Thoracic aorta (tissue), 2 donors: ENCODE measurements at places on chromosomes 16 and 17. TPM values are rescaled to one million over a fixed set of nuclear protein-coding genes. Genes with fewer than 3 reads are reported as not detected.

The CEMP1 gene
- total RNA-seq: 0.63 TPM

The TXNDC17 gene
- total RNA-seq: 90.6 TPM

GRCh38 chr16:79972053-79972704 is 371.6 kb upstream of the MAF start:
- no peaks in the 10 kb centered on the region for H3K27me3 ChIP-seq
- no peak overlapping the region for H3K27ac ChIP-seq
- no peak for DNase-seq
- no peak overlapping the region for H3K4me3 ChIP-seq
- H3K36me3 ChIP-seq: no peaks in the 10 kb centered on the region

DNA sequence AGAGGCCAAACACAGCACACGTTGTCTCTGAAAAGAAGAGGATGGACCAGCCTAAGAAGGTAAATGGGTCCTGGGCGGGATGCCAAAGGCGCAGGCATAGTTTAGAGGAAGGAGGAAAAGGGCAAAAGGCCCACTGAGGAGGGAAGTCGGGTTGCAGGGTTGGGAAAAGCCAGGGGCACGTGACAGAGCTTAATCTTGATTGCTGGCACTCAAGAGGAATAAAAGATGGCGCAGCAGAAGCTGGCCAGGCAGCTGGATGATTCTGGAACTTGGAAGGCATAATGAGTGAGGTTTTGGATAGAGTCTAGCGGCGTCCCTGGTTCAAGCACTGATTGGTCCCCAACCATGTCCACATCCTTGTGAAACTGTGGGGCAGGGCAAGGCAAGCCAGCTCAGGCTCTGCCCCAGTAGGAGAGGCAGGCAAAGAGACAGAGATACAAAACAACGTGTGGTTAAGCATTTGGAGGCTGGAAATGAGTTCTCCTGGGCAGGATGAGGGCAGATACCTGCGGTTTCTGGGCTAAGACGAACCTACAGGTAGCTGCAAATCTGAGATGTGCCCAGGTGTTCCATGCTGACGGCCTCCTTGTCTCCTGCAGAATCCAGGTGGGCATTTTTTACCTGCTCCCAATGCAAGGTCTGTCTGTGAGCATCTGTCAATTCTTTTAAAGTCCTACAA is 52.7 kb upstream of the CIBAR2 start:
- H3K4me1 ChIP-seq: peaks cover 85% of the 10 kb centered on the region
- H3K4me3 ChIP-seq: no peak overlapping the region
- H3K36me3 ChIP-seq: no peaks in the 10 kb centered on the region
- no peaks in the 10 kb centered on the region for H3K27me3 ChIP-seq
- peak overlapping the region; percentile 53 for H3K27ac ChIP-seq

DNA sequence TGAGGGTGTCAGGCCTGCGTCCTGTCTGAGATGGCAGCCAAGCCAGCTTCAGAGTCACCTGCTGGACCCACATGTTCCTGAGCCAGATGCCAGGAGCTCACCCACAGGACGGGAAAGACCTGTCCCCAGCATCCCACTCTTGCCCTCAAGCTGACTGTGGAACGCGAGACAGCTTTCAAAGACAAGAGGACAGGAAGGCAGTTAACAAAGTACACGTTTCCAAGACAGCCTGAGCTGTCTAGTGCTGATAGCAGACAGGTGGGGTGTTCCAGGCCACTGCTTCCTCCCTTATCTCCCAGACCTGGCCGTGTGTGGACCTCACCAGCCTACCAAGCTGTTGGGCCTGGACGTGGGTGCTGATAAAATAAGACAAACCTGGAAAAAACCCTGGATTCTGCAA is 13.2 kb downstream of the CMTM3 start:
- peaks cover 11% of the 10 kb centered on the region for H3K4me1 ChIP-seq
- no peak overlapping the region for H3K4me3 ChIP-seq
- H3K27ac ChIP-seq: no peak overlapping the region
- no peaks in the 10 kb centered on the region for H3K36me3 ChIP-seq
- H3K27me3 ChIP-seq: no peaks in the 10 kb centered on the region

DNA sequence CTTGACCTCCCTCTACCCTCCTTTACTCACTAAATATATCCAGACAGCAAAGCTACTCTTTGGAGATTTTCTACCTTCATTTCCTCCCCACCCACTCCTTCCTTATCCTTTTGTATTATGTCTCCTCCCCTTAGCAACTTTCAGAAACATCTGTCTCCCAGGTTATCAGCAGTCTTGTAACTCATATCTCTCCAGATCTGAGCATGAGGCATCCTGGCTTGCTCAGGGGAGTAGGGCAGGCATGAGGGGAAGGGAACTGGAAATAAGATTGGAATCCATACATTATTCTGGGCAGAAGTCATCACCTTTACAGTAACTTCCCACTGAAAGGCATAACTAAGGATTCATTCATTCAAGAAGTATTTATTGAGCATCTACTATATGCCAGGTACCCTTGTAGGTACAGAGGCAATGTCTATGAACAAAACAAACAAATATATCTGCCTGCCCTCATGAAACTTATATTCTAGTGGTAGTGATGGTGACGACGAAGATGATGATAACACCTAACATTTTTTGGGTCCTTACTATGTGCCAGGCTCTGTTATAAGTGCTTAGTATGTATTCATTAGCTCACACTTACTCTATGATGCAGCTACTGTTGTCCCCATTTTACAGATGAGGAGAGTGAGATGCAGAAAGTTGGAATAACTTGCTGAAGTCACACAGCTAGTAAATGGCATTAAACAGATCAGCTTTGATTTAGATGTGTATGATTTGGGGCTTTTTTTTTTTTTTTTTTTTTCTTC is 123.9 kb upstream of the CACNG3 start:
- H3K36me3 ChIP-seq: no peaks in the 10 kb centered on the region
- H3K27ac ChIP-seq: no peak overlapping the region
- no peak overlapping the region for H3K4me3 ChIP-seq
- no peaks in the 10 kb centered on the region for H3K27me3 ChIP-seq
- H3K4me1 ChIP-seq: no peaks in the 10 kb centered on the region
- DNase-seq: no peak

GRCh38 chr17:65231086-65231485 is 93.9 kb downstream of the RGS9 start:
- no peak for DNase-seq
- no peaks in the 10 kb centered on the region for H3K36me3 ChIP-seq
- no peaks in the 10 kb centered on the region for H3K27me3 ChIP-seq
- H3K4me1 ChIP-seq: no peaks in the 10 kb centered on the region
- H3K27ac ChIP-seq: no peak overlapping the region
